Caki2 (cell line): ENCODE measurements at places on chromosomes 11 and 22.

DNA sequence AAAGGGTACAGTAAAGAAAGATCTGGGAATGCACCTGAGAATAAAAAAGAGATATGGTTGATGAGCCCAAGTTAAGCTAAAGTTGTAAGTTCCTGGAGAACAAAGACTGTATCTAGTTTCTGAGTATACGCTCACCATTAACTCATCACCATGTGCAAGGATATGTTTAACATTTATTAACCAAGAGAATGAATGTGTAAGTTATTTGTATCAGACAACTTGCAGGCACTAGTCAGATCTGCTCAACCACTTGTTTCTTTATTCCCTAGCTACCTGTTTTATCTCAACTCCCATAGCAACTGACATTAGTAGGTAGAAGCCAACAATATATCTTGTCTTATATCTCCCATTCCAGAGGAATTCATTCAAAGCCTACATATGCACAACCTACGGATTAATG, 74.9 kb upstream of the KCNA4 start:
- DNase-seq = peak; percentile 10

- no peak for DNase-seq
Measured at GRCh38 chr11:9571763-9572115, 1.7 kb upstream of the WEE1 start.

DNA sequence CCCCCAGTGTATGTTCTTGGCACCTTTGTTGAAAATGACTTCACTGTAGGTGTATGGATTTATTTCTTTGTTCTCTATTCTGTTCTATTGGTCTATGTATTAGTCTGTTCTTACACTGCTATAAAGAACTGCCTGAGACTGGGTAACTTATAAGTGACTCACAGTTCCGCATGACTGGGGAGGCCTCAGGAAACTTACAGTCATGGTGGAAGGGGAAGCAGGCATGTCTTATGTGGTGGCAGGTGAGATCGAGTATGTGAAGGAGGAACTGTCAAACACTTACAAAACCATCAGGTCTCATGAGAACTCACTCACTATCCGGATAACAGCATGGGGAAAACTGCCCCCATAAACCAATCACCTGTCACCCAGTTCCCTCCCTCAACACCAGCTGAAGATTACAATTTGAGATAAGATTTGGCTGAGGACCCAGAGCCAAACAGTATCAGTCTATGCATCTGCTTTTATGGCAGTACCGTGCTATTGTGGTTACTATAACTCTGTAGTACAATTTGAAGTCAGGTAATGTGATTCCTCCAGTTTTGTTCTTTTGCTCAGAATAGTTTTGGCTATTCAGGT, 836.2 kb downstream of the DLG2 start:
- no peak for DNase-seq

DNA sequence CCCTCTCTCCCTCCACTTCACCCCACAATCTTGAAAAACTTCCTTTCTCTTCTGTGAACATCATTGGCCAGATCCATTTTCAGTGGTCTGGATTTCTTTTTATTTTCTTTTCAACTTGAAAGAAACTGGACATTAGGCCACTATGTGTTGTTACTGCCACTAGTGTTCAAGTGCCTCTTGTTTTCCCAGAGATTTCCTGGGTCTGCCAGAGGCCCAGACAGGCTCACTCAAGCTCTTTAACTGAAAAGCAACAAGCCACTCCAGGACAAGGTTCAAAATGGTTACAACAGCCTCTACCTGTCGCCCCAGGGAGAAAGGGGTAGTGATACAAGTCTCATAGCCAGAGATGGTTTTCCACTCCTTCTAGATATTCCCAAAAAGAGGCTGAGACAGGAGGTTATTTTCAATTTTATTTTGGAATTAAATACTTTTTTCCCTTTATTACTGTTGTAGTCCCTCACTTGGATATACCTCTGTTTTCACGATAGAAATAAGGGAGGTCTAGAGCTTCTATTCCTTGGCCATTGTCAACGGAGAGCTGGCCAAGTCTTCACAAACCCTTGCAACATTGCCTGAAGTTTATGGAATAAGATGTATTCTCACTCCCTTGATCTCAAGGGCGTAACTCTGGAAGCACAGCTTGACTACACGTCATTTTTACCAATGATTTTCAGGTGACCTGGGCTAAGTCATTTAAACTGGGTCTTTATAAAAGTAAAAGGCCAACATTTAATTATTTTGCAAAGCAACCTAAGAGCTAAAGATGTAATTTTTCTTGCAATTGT, 92.3 kb downstream of the CD44 start:
- DNase-seq = no peak

- DNase-seq = no peak
Measured at GRCh38 chr11:66339162-66339675, 3.0 kb upstream of the RIN1 start.

DNA sequence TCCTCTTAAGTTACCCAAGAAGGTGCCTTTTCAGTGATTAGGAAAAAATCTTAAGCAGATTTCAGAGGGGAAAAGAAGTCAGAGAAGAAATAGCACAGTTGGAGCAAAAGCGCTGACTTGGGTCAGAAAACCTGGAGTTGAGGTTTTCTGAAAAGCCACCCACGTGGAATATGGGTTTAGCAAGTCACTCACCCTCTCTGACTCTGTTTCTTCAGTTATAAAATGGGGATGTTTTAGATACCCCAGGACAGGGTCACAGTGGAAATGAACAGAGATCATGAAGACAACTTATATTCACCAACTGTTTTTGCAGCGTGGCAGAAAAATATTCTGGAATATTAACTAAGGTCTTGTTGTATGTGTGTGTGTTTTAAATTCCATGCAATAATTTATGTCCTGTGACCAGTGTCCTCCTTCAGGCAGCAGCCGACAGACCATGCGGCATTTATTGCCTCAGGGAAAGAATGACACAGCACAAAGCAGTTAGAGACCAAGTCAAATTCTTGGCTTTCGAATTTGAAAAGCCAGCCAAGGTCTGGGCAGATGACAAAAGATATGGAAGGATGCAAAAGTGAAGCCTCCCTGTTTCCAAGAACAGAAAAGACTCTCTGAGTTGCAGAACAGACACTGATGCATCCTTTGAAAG, 119.9 kb downstream of the MIAT start:
- peak; percentile 70 for DNase-seq

DNA sequence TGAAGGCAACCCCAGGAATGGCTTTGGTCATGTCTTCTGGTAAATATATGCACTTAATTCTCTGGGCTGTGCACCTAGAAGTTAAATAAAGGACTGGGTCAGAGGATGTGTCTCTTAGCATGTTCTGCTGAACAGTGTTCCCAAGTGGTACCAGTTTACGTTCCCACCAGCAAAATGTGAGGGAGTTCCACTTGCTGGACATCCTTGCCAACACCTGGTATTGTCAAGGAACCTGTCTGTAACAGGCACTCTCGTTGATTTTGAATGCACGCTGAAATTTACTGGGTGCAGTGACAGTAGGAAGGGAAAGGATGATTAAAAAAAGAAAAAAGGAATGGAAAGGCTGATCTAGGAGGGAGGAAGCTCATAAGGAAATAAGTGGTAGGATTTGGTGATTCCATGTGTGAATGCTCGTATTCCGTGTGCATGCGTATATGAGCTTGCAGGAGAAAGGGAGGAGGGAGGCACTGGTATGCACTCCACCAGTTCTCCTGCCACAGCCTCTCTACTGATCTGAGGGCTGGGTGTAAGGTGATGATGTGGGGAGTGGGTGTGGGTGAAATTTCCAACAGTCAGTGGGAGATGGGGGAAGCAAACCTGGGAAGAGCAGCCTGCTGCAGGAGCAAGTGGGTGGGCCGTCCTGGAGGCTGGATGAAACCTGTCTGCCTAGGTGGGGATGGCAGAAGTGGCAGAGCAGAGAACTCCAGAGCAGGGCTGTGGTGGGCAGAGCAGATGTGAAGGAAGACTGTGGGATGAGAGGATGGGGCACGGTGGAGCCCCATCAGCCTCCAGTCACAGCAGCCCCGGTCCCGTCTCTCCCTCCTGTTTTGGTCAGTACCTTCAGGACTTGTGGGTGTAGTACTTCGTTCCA, 15.0 kb downstream of the MED15 start:
- no peak for DNase-seq

DNA sequence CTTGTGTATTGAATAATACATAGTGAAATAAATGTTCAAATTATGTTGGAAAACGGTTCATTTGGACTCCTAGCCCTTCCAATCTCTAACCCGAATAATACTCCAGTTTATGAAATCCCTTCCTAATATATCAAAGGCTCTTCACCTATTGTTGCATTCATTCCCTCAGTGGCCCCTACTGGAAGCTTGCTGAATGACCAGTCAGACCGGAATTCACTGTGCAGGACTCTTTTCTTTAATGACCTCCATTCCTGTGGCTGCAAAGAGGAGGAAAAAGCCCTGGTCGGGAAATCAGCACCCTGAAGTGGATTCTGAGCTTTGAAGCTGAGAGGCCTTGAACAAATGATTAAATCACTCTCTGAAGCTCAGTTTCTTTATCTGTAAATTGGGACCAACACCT, 19.1 kb upstream of the RCN1 start:
- peak; percentile 32 for DNase-seq

GRCh38 chr11:76781807-76782530, 1.2 kb upstream of the TSKU start:
- no peak for DNase-seq

- no peak for DNase-seq
Measured at GRCh38 chr22:30559889-30560288, 13.3 kb upstream of the SEC14L6 start.

DNA sequence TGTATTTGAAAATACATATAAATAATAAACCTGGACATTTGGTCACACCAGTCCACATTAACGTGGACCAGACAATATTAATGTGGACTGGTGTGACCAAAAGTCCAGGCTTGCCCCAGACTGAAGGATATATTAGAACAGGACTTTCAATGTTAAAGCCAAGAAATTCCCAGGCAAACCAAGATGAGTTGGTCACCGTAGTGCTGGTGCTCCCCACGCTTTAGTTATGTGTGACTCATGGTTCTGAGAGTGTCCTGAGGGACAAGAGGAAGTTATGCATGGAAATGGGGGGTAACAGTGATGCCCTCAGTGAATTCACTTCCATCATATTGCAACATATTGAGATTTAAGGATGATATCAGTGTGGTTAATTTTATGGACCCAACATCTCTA, 31.4 kb downstream of the POU2AF1 start:
- DNase-seq = no peak

DNA sequence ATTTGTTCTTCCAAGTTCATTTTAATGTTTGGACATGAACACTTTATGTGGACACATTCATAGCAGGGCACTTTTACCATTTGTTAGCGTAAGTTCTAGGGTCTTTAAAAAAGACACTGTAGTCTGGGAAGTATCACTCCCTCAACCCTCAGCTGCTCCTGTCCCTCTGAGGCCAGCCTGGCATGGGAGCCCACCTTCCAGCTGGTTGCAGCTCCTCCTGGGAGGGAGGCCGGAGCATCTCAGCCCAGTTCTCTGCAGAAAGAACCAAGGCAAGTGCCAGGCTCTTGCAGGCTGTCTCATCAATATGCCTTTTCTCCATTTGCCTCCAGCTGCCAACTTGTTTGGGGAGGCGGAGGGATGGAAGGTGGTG, 150.6 kb downstream of the OPCML start:
- DNase-seq = no peak
